ENCODE measurements at places on chromosomes 3 and 15.
A peak's percentile ranks its signal among the peaks of the same experiment; 100 is the strongest.

DNA sequence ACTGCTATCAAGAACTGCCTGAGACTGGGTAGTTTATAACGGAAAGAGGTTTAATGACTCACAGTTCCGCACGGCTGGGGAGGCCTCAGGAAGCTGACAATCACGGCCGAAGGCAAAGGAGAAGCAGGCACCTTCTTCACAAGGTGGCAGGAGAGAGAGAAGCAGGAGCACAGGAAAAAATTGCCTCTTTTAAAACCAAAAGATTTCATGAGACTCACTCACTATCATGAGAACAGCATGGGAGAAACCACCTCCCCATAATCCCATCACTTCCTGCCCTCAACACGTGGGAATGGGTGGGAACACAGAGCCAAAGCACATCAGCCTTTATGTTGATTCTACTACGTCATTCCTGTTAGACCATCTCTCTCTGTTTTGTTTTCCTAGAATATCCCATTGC is 650.9 kb upstream of the SEMA6D start:
- DNase-seq: no peak

DNA sequence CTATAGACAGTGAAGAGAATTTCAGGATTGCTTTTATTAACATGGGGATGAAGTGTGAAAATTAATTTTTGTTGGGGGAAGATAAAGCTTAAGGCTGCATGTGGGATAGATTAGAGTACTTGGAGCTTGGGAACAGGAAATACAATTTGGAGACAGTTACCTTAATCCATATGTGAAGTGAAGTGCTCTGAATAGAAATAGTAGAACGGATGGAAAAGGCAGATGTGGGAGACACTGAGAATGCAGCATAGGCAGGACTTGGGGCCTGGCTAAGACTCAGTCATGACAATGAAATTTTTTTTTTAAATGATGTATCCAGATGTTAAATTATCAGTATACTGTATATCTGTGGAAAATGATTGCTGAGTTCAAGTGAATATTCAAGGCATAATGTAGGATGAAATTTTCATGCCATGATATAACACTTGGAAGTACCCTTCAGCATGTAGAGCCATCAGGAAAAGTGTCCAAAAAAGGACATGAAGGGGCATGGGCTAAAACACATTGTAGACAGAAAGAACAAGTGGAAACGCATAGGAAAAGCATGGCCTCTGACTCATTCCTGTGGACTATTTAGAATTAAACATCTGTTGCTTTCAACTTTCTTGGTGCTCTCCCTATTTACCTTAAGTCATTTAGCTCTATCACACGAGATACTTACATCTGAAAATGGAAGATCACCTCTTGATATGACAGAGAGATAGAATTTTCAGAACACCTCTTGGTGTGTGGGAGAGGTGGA is 134.8 kb downstream of the RBMS3 start:
- no peak for DNase-seq

DNA sequence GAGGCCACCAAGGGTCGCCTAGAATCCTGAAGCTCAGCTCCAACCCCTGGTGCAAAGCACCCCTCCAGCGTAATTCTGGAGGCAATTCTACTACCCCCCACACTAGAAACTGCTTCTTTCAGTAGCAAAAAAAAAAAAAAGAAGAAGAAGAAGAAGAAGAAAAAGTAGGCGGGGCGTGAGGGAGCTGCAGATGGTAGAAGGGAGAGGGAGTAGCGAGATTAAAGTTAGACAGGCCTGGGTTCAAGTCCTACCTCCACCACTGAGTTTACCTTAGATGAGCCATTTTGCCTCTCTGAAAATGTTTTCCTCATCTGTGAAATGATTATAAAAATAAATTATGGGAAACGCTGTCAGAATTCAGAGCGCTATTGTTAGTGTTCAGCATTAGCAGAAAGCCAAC is 913 bp downstream of the FAM174B start:
- no peak for DNase-seq

- DNase-seq: no peak
Observed at GRCh38 chr3:159619341-159619885, 369.2 kb upstream of the IL12A start.

DNA sequence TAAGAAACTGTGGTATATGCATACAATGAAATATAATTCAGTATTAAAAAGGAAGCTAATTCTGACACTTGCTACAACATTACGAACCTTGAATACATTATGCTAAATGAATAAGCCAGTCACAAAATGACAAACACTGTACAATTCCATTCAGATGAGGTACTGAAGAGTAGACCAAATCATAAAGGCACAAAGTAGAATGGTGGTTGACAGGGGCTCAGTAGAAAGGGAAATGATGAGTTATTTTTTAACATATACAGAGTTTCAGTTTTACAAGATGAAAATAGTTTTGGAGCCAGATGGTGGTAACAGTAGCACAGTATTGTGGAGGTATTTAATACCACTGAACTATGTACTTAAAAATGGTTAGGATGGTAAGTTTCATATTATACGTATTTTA is 254.6 kb upstream of the RBMS3 start:
- DNase-seq: no peak

- peak; percentile 1 for DNase-seq
Observed at GRCh38 chr3:140974900-140975299, 33.3 kb downstream of the SLC25A36 start.

- DNase-seq: no peak
Observed at GRCh38 chr15:22981051-22981840, 1.1 kb upstream of the CYFIP1 start.

DNA sequence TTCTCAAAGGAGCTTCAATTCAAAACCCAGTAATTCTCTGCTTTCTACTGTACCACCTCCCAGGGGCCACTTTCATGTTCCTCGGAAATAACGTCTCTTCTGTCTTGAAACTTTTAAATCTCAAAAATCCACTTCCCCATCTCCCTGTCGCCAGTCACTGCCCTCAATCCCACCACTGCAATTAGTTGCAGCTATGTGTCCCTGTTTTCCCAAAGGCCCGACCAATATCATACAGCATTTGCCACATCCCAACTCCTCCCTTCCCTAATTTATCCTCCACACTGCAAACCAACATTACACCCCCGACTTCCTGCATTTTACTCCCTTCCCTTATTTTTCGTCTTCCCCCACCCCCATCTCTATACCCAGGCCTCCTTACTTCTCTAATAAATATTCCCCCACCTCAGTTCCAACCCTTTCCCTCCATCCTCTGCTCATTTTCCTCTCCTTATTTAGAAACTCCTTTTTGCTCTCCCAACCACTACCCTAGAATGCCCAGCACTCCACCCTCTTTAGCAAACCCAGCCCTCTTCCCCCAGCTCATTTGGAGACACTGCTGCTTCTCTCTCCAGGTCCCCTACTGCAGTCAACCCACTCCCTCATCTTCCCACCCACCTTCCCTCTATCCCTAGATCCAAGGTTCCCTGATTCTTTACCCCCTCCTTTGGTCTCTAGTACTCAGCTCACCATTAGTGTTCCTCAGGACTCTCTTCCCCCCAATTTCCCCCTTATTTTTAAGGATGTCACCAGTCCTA is 1.1 kb downstream of the NPTN start:
- DNase-seq: peak; percentile 9

DNA sequence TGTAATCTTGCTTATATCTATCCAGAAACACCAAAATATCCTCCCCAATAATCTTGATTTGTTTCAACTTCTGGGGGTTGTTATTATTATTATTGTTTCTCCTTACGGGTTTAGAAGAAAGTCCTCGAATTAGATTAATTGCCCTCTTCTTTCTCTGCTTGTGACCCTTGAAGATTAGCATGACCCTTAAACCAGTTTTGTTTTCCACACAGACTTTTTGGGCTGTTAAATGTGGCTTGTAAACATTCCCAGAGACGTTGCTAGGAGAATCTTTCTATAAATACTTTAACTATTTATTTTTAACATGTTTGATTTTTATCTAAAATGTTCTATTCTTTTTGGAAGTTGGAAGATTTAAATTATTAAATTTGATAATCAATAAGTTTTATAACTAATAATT is 4.3 kb upstream of the SUCNR1 start:
- no peak for DNase-seq

All from CD4-positive, alpha-beta T cell treated with Interleukin-10 for 1 hour (primary cell).